Fibroblast of gingiva (primary cell): ENCODE measurements at places on chromosomes 7 and 10.
A peak's percentile ranks its signal among the peaks of the same experiment; 100 is the strongest.

- peak; percentile 98 for DNase-seq
Measured at GRCh38 chr7:5396999-5397663, 26.5 kb downstream of the TNRC18 start.

DNA sequence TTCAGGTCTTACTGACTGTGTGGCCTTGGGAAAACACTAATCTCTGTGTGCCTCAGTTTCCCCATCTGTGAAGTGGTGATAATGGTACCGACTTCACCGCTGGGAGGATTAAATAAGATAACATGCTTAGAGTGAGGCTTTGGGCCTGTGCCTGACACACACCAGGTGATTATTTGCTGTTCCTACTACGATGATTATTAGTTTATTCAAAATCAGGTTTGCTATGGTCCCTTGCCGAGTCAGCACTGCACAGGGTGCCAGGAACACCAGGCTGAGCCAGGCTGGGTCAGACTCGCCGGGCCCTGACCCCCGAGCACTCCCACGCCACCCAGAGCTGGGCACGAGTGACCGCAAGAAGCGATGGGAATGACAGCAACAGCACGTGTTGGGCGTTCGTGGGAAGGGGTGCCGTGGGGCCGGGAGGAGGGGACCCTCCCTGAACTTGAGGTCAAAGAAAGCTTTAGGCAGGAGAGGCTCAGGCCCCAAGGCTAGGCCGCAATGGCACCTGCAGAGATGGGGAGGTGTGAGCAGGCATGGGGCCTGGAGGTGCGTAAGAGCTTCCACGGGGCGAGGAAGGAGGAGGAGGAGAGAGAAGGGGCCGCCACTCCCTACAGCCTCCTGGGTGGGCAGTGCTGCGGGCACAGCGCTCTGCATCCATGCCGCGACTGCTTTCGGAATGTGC is 325.4 kb downstream of the DNAJB6 start:
- DNase-seq: no peak

DNA sequence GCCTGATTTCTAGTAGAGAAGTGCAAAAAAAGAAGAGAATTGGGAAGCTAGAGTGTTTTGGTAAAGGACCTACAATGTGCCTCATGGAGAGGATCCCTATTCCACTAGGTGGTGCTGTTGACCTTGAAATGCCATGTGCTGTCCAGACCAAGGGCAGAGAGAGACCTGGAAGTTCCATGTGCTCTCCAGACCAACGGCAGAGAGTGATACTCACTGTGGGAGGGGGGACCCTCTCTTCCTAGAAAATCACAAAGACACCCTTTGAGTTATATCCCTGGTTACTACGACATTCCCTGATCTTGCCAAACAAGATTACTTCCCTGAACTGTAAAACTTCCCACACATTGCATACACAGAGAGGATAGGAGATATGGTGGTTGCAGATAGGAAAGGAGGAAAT is 212.7 kb upstream of the ZNF804B start:
- no peak for DNase-seq

GRCh38 chr7:43834463-43835251 is 34.7 kb downstream of the MRPS24 start:
- DNase-seq: peak; percentile 2

DNA sequence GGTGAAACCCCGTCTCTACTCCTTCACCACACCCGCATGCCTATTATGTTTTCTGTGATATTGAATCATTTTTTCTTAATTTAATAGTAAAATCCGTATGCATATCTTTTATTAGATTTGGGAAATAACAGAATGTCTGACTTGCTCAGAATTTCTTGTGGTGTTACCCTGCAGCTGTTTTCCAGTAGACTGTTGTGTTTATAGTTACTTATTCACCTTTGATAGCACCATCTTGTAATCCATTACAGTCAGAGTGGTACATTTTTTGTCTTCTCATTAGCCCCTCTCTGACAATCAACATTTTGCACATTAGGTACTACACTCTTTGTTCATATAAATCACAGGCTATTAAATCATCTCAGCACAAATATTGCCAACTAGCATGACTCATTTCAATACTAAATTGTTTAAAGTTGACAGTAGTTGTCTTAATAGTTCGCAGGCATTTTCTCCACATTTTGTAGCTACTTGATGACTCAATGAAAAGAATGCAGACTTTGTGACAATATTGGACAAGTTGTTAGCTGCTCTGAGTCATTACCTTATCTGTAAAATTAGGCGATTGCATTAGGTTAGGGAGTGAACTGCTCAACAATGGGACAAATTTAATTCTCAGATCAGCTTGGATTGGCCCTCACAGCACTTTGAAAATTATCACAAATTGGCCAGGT is 17.8 kb upstream of the SLC16A12 start:
- peak; percentile 87 for DNase-seq

- no peak for DNase-seq
Measured at GRCh38 chr7:133358708-133359107, 105.8 kb downstream of the EXOC4 start.

GRCh38 chr10:80900661-80901060 is 363.0 kb downstream of the SH2D4B start:
- DNase-seq: no peak

DNA sequence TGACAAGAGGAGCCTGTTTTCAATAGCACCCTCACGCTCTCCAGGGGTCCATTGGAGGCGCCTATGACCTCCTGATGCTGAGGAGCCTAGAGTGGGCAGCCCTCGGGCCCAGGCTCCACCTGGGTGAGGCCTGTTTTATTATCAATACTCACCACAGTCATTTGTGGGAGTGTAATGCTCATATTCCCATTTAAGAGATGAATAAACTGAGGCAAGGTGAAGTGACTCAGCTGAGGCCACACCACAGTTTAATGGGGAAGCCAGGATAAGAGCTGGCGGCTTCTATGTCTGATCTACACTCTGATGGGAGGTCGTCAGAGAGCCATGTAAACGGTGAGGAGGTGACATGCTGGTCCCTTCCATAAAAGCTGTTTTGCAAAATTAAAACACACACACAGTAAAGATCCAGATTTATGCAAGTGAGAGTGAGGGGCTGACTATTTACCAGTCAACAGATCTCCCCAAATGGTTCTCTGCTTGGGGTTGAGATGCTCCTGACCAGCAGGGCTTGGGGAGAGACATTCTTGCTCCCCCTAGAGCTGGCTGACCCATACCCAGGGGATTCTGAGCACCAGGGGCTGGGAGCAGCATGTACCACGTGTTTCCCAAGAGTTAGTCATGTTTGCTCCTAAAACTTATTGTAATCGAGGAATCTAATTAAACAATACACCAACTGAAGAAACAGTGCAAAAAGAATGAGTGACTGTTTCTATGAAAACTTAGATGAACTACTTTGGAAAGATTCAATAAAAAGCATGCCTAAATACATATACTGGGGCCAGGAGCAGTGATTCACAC is 81.0 kb upstream of the INSIG1 start:
- no peak for DNase-seq

GRCh38 chr10:125038637-125039036 is 96.7 kb downstream of the ZRANB1 start:
- DNase-seq: peak; percentile 26

- DNase-seq: no peak
Measured at GRCh38 chr10:26524161-26524896, 86.2 kb downstream of the APBB1IP start.

GRCh38 chr7:6416516-6417145 is 31.1 kb downstream of the DAGLB start:
- DNase-seq: peak; percentile 20

GRCh38 chr10:8840356-8840755 is 785.9 kb downstream of the GATA3 start:
- no peak for DNase-seq

DNA sequence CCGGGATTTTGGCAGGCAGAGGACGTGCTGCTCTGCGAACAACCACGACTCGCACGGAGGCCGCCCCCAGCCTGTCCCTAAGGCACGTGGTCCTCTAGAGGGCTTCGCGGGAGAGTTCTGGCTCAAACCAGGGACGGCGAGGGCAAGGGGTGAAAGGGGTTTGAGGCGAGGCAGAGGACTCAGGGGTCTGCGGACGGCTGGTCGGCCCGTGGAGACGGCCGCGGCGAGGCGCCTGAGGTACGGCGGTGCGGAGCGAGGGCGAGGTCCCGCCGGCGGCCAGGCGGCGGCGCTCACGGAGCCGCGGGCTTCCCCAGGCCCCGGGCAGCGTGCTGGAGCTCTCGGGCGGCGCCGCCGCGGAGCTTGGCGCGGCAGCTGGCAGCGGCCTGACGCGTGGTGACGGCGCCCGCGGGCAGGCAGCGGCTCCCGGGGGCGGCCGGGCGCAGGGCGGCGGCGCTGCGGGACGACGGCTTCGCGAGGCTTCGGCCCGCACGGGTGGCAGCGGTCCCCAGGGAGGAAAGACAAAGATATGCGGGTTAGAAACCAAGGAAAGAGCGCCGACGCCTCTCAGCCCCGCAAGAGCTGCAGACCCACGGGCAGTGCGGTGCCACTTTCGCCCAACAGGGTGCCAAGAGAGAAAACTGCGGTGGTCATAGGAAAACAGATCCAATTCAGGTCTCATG is 44.8 kb downstream of the ZNF800 start:
- peak; percentile 64 for DNase-seq

DNA sequence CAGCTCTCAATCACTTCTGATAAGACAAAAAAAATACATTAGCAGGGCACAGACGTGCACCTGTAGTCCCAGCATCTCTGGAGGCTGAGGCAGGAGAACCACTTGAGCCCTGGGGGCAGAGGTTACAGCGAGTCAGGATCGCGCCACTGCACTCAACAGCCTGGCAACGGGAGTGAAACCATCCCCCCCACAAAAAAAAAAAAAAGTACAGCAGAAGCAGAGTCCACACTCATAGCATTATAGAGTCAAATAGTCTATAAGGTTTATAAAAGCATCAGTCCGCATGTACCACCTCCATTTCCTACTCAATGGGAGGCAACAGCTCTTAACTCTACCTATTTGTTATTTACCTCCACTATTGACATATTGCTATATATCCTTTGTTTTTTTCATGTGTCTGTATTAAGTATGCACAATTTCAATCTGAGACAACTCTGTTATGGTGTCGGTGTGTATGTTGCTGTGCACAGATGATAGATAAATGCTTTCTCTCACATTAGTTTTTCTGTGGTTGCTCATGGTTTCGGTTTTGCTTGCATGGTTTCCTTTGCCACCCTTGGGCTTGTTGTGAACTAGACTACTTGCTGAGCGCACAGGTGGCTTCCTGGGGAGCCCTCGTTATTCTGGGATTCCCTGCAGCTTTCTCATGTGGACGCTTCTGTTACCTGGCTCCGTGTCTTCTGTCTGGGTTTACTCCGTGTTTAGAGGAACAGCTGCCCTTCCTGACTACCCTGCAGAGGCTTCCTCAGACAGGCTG is 40.4 kb downstream of the PROSER2 start:
- no peak for DNase-seq

- no peak for DNase-seq
Measured at GRCh38 chr7:29970158-29970557, 19.4 kb downstream of the SCRN1 start.
